ENCODE measurements at places on chromosomes 7 and 10. TPM values are rescaled to one million over a fixed set of nuclear protein-coding genes. Genes with fewer than 3 reads are reported as not detected.

DNA sequence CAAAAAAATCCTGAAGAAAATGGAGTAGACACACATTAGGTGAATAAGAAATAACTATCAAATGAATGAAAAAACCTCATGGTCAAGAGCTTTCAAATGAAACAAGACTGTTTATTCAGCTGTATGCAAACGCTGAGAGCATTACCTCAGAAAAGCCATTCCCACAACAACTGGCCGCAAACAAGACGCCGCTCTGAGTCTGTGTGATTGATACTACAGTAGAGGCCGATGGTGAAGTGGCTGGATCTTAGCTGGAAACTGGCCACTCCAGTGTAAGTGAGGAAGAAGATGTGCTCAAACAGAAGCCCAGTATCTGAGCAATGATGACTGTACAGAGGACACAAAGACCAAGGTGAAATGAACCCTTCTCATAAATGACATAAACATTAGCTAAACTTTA lies 252.4 kb upstream of the GHITM start:
- DNase-seq = no peak

DNA sequence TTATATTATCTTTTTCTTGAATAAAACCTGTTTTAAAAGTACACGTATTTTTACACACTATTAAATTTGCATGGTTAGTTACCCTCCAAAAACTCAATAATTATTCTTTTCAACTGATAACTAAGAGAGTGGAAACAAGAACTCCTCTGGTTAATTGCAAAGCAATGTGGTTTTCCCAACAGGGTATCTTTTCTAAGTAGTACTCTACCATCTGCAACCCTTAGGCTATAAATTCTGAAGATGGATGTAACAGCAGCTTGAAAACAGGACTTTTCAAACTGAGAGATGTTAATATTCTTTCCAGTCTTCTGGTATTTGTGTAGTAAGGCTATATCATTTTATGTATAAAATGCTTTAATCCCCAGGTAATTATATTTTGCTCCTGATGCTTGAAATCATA lies 916.1 kb upstream of the POT1 start:
- no peak for DNase-seq

GRCh38 chr7:123871998-123872867 lies 27.3 kb downstream of the HYAL4 start:
- DNase-seq = peak; percentile 50

- no peak for DNase-seq
These were observed 316.9 kb downstream of the INHBA start for GRCh38 chr7:41385996-41386395.

- DNase-seq = no peak
These were observed 101.5 kb downstream of the ARHGAP22 start for GRCh38 chr10:48503293-48503911.

- DNase-seq = peak; percentile 69
These were observed 46.9 kb downstream of the AHCYL2 start for GRCh38 chr7:129271500-129272355.

DNA sequence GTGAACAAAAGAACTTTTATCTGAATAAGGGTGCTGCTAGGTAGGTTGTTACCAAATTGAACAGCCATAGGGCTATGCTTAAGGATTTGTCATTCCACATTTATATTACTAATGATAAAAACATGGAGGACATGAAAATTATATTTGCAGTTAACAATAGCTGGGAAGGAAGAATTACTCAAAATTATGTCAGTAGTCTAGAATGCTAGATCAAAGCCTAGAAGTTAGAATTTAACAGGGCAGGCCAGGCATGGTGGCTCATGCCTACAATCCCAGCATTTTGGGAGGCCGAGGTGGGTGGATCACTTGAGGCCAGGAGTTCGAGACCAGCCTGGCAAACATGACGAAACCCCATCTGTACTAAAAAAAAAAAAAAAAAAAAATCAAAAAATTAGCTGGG lies 9.4 kb downstream of the STK17A start:
- DNase-seq = no peak

DNA sequence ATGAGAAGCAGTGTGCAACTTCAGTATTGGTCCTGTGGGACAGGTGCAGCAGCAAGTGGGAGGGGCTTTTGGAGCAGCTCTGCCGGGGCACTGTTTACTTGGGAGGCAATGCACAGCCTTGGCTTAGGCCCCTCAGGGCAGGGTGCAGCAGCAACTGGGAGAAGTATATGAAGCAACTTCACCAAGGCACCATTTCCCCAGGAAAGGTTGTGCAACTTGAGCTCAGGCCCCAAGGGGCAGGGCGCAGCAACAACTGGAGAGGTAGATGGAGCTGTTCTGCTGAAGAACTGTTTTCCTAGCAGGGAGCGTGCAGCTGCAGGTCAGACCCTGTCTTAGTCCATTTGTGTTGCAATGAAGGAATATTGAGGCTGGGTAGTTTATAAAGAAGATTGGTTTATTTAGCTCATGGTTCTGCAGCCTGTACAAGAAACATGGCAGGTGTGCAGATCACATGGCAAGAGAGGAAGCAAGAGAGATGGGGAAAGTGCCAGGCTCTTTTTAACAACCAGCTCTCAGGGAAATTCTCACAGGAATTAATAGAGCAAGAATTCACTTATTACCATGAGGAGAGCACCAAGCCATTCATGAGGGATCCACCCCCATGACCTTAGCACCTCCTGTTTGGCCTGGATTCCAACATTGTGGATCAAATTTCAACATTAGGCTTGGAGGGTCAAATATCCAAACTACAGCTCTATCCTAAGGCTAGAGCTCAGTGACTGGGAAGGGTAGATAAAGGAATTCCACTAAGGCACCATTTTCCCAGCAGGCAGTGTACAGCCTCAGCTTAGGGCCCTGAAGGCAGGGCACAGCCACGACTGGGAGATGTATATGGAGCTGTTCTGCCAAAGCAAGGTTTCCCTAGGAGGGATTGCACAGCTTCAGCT lies 10.9 kb downstream of the GPR141 start:
- DNase-seq = no peak

DNA sequence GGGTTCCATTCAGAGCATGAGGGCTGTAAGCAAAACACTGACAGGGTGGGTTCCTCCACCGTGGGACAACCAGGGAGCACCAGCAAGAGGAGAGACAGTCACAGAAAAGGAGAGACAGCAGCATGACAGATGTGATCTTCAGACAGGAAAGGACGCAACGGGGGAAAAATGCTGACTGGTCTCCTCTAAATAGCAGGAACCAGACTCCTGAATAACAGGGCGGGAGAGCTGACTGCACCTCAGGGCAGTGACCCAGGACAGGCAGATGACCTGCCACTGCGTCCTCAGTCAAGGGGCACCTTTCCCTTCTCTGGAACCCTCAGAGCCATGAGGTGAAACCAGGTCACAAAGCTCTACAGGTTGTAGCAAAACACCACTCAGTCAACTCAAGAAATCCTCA lies 37.0 kb downstream of the CDCA7L start:
- DNase-seq = no peak

- DNase-seq = no peak
These were observed 58.9 kb downstream of the XRCC2 start for GRCh38 chr7:152617056-152617455.

GRCh38 chr10:79182781-79183467 lies 114.2 kb downstream of the ZMIZ1 start:
- DNase-seq = no peak

DNA sequence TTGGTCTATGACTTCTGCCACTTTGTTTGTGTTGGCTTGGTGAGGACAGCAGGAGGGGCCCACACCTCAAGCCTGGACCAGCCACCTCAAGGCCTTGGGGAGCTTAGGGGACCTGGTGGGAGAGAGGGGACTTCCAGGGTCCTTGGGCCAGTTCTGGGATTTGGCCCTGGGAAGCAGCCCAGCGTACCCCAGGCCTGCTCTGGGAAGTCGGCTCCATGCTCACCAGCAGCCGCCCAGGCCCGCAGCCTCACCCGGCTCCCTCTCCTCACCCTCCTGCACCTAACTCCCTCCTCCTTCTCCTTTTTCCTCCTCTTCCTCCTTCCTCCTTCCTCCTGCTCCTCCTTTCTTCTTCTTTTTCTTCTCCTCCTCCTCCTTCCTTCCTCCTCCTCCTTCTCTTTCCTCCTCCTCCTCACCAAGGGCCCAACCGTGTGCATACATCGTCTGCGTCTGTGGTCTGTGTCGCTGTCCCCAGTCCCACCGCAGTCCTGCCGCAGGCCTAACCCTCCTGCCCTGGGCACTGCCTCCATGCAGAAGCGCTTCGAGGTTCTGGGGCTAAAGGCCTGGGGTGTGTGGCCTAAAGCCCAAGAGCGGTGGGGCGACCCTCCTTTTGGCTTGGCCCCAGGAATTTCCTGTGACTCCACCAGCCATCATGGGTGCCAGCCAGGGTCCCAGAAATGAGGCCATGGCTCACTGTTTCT lies 5.3 kb downstream of the EN2 start:
- DNase-seq = no peak

GRCh38 chr10:46516660-46517416 lies 39.6 kb downstream of the GPRIN2 start:
- no peak for DNase-seq

DNA sequence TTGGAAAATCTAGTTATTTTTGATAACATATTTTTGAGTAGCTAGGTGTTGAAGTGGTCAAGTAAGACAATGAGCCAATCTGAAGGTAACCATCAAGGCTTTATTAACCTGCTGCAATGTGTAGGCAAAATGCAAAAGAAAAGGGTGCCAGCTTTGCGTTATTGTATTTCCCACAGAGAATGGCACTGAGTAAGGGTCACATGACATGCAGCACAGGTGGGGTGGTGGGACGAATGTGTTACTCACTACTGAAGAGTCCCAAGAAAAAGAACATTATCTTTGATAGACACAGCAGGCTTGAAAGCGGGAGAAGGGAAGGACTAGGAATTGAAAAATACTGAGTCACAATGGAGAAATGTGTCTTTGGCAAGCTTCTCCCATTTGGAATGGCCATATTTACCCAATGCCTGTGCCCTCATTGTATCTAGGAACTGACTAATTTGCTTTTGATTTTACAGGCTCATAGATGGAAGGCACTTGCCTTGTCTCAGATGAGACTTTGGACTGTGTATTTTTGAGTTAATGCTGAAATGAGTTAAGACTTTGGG lies 898.6 kb upstream of the POT1 start:
- no peak for DNase-seq

GRCh38 chr10:98569853-98570252 lies 123.1 kb upstream of the HPS1 start:
- DNase-seq = no peak

GRCh38 chr7:157219154-157219553 lies 80.4 kb downstream of the UBE3C start:
- DNase-seq = no peak

DNA sequence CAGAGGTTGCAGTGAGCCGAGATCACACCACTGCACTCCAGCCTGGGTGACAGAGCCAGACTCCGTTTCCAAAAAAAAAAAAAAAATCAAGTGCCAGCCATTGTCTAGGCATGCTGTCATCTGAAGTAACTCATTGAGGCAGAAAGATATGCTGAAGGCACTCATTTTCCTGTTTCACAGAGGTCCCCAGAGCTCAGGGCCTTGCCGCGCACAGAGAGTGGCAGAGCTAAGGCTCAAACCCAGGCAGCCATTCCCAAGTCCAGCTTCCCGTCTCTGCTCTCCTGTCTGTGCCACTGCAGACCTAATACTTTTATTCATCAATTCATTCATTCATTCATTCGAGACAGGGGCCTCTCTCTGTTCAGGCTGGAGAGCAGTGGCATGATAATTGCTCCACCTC lies 3.5 kb downstream of the GRIFIN start:
- no peak for DNase-seq

DNA sequence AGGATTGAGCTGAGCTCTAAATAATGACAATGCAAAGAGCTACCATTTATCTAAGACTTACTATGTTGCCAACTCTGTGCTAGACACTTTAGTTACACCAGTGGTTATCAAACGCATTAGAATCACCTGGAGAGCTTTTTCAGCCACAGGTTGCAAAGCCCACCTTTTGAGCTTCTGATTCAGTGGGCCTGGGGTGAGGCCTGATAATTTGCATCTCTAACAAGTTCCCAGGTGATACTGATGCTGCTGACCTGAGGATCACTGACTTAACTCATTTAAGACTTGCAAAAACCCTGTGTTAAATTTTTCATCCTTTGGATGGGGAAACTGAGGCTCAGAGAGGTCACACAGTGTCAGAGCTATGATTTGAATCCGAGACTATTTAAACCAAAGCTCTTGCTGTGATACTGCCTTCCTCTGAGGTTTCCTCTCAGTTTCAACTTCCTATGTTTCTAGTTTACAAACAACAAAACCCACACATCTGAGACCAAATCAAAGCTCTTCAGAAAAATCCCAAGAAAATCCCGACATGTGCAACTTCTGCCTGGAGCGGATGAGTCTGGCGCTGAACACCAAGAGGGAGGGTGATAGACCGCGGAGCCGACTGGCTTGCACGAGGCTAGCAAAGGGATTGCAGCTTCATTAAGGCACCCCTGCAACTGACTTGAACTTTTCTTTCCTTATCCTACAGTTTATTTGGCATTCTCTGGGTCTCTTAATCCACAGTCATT lies 124.9 kb downstream of the CYP26A1 start:
- DNase-seq = no peak

GRCh38 chr10:792792-793100 lies 103.3 kb upstream of the DIP2C start:
- no peak for DNase-seq

DNA sequence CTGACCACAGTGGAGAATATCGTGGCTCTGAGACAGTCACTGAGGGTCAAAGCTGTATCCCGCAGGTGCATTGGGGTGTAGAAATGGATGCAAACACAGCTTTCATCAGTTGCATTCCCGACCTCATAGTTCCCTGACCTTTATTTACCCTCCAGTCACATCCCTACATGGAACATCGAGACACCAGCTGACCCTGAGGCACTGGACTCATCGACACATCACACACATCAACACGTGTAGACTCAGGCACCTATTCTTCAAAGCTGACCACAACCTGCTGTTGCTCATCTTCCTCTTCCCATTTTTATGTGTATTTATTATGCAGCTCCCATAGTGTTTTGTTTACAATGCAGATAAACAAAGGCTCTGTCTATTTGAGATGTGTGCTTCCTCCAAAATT lies 396.9 kb upstream of the NRP1 start:
- DNase-seq = no peak

PNLIPRP3 gene
- not detected for total RNA-seq

CUBN gene
- 8.8 TPM for total RNA-seq

FANK1 gene
- total RNA-seq = 9.4 TPM

ASB10 gene
- not detected for total RNA-seq

FAM237B gene
- total RNA-seq = not detected

LDB3 gene
- 0.36 TPM for total RNA-seq

FAM24A gene
- total RNA-seq = not detected

CALHM1 gene
- total RNA-seq = not detected

PLCE1 gene
- 0.49 TPM for total RNA-seq

CTAGE8 gene
- 0.80 TPM for total RNA-seq

RNF148 gene
- total RNA-seq = 1.6 TPM

MEOX2 gene
- total RNA-seq = 0.10 TPM

ZNF775 gene
- 12.1 TPM for total RNA-seq

SYNPO2L gene
- 0.13 TPM for total RNA-seq

MOGAT3 gene
- total RNA-seq = not detected

SRGN gene
- total RNA-seq = 4.7 TPM

ANXA11 gene
- total RNA-seq = 133 TPM

All from endothelial cell (in vitro differentiated cells).